ENCODE measurements at places on chromosomes 13 and 19.

DNA sequence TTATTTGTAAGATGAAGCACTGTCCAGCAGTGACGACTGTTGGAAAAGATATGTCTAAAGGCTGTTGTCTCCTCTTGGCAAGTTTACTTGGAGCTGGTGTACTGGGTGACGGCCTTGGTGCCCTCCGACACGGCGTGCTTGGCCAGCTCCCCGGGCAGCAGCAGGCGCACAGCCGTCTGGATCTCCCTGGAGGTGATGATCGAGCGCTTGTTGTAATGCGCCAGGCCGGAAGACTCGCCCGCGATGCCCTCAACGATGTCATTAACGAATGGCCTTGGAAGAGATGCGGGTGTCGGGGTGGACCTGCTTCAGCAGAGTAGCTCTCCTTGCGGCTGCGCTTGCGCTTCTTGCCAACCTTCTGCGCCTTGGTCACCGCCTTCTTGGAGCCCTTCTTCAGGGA is 24.6 kb upstream of the ZDHHC20 start:
- no peak for DNase-seq

- DNase-seq = no peak
Observed at GRCh38 chr13:63463782-63464610, 2048.3 kb upstream of the PCDH20 start.

GRCh38 chr13:91056746-91057145 is 290.7 kb upstream of the MIR17HG start:
- no peak for DNase-seq

DNA sequence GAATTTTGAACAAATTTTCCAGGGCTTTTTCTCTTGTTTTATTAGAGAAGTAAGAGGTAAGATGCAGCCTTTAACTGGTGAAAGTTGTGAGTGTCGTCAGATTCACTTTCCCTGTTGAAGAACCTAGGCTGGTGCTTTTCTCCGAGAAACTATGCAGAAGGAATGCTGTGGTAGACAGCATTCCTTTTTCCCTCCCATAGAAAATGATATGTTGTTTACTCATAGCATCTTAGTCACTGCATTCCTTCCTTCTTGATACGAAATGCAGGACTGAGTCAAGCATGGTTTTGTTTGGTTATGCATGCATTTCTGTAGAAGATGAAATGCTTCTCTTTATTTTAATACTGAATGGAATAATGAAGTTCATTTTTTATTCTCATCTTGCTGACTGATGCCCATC is 3.4 kb downstream of the ITGBL1 start:
- no peak for DNase-seq

DNA sequence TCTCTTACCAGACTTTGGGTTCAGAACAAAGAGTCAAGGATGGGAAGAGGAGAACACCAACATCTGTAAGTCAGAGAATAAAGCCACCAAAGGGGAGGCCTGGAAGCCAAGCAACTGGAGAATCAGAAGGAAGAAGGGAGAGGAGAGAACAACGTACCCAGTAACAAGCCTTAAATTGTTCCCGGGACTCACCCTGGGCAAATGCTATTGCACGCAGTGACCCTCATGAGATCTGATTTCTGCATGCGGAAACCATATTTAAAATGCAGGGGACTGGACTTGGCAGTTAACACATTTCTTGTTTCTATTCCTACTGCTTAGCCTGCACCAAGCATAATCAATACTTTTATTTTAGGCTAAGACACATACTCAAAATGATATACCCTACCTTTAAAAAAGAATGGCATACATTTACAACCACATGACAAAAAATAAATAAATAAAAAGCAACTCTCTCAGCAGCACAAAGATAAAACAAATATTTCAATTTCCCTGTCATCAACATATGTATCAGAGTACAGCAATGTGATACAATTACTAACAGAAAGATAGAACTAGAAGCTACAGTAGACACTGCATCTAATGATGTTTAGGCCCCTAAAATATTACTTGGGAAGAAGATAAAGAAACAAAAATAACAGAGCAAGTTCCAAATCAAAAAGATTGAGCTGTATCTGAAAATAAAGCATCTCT is 414.6 kb downstream of the ITGBL1 start:
- DNase-seq = no peak

- no peak for DNase-seq
Observed at GRCh38 chr13:24627946-24628345, 52.3 kb upstream of the ATP12A start.

DNA sequence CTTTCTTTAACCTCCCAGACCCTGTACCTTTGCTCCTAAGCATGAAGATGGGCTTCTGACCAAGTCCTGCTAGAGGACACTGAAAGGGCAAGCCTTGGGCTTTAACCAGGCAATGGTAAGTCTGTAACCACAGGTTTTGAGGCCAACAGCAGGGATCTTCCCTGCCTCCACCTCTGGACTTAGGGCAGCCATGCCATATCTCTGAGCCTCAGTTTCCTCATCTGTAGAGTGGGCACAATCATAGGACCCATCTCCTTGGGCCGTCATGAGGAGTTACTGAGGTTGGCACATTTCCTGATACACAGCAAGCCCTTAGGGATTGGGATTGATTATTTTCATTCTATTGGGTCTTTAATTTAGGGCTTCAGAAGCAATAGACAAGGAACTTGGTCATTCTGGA is 14.7 kb downstream of the KLK1 start:
- DNase-seq = no peak

GRCh38 chr13:90947976-90948375 is 399.5 kb upstream of the MIR17HG start:
- DNase-seq = no peak

DNA sequence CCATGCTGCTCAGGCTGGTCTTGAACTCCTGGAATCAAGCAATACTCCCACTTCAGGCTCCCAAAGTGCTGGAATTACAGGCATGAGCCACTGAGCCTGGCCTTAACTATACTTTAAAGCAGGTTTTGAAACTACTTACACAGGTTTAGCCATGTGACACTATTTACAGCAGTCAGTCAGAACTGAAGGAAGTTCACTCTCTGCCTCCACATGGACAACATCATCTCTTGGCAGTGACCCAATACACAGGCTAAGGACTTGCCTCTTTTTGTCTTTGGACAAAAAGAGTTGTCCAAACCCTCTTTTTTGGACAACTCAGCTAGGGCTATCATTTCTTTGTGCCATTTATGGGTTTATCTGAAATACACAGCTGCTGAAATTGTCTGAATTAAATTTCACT is 89.0 kb upstream of the CLDN10 start:
- DNase-seq = no peak

- no peak for DNase-seq
Observed at GRCh38 chr19:27647423-27647822, 1565.5 kb downstream of the UQCRFS1 start.

- no peak for DNase-seq
Observed at GRCh38 chr13:30319130-30319529, 11.8 kb upstream of the KATNAL1 start.

DNA sequence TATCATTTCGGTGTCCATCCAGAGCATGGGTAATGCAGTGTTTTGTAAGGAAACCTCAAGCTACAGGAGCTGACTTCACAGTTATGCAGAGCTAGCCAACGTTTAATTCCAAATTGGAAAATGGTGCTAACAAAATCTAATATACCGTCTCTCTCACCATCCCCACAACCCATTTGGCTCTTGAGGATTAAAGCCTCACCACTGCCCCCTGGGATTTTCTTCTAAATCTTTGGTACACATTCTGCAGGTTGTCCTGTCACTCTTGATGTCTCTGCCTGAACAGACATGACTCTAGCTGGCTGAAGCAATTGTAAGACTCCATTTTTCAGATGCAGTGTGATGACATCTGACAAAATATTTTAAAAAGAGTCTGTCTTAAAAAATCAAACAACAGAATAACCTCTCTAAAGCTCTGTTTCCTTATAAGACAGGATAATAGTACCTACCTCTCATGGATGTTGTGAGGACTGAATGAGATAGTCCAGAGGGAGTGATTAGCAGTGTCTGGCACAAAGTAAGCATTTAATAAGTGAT is 451.8 kb downstream of the SUCLA2 start:
- no peak for DNase-seq

DNA sequence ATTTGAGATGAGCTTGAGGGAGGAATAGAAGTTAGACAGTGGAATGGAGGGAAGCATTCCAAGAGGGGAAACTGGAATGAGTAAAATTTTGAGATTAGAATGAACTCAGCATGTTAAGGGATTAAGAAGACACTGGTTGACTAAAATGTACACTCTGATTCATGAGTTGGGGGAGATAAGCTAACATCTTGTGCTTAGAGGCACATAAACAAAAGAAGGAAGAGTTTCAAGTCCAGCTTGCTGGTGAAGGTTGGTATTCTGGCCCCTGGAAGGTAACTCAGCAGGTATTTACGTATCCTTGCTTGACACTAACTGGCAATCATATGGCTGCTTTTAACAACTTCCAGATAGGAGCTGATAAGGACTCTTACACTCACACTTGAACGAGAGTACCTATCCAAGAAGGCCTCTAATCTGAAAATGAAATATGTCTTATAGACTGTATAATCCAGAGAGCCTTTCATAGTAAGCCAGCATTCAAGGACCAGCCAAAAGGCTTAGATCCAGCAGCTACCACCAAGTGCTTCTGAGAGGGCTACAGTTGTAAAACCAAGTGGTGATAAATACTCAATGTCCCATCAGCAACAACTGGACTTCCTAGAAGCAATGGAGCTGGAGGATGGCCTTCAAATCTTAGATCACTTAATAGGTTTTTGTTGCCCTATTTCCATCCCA is 149.7 kb upstream of the SERP2 start:
- DNase-seq = no peak

DNA sequence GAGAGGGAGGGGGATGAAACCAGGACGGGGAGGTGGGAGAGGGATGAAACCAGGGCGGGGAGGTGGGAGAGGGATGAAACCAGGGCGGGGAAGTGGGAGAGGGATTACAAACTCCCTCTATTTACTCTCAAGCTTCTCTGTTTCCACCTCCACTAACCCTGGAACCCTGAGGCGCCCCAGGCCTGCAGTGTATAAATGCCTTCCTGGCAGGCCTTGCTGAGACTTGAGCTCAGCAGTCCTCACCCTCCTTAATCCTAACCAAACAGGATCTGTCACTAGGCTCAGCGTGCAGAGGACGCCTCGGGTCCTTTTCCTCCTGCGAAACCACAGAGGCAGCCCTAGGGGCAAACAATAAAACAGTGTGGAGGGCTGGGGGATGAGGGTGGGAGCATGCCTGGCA is 32.1 kb upstream of the OR1M1 start:
- DNase-seq = no peak

DNA sequence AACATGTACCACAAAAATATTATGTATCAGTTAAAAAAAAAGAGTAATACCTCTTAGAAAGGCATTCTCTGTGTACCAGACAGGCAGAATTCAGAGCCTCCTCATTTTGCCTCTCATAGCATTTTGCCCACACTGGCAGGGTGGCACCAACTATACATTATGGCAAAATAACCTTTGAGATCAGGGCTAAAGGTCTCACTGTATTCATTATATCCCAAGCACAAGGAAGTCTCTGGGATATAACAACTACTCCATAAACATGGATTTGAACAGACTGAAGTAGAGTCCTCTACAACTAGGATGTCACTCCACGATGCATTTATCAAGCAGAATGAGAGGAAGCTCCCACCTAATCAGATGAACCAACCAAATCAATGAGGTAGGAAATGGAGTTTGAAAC is 10.6 kb downstream of the SUCLA2 start:
- DNase-seq = no peak

GRCh38 chr13:109667807-109668291 is 118.5 kb downstream of the IRS2 start:
- DNase-seq = no peak

DNA sequence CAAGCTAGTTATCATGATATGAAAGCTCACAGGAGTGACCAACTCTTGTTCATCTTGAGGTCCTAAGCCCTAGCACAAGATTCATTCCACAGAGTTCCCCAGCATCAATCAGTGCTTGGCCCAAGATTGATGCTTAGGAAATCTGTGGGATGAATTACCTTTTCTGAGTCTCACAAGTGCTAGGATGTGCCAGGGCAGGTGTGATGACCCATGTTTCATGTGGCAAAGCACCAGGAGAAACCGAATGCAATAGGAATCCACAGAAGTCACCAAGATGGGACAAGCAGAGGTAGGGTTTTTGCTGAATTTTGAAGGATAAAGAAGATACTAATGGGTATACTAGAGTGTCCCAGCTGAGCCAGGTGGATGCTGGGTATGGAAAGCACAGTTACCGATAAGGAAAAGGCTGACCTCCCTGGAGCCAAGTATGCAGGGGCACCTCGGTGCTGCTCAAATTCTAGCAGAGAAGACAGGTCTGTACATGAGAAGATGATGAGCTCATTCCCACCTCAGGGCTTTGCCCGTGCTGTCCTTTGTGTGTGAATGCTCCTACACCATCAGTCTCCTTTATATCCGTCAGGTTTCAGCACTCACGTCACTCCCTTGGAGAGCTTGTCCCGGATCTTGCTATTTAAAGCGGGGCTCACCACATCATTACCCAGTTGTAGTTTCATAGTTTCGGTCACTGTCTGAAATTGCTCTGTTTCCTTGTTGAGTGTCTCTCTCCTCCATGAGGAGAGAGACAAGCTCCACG is 168.9 kb upstream of the TSC22D1 start:
- DNase-seq = no peak

- no peak for DNase-seq
Observed at GRCh38 chr19:42356686-42357085, 31.3 kb downstream of the MEGF8 start.

- DNase-seq = no peak
Observed at GRCh38 chr19:49916839-49917733, 11.9 kb upstream of the ATF5 start.

- no peak for DNase-seq
Observed at GRCh38 chr13:31827707-31828106, 88.4 kb downstream of the RXFP2 start.

GRCh38 chr13:30071969-30072817 is 221.8 kb upstream of the UBL3 start:
- DNase-seq = no peak

- no peak for DNase-seq
Observed at GRCh38 chr13:51147732-51148131, 36.7 kb upstream of the C13orf42 start.

DNA sequence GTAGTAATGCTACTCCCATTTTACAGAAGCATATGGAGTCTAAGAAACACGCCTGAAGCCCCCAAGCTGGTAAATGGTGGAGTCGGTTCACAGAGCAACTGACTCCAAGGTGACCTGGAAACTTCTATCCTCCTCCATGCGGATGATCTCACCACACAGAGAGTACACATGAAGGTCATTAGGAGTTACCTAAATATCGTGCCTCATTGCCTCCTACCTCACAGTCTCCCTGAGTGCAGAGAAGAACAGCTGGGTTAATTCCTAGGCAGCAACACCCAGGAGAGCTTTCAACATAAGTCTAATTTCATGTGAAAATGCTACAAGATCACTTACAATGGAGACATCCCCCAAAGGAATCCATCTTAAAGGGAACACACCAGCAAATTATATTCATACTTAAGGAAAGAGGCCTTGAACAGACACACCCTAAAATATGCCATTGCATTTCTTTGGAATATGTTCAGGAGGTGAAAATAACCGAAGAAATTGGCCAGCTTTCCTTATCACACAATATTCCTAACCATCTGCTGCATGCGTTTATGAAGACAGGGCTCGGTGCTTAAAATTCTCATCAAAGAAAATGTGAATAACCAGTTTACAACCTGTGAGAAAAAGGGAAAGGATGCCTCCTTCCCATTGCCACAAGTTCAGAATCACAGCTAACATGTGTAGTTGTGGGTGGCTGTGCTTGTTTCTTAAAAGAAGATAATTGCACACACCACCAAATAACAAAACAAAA is 203.6 kb upstream of the NBEA start:
- no peak for DNase-seq

Data from cortex of kidney (tissue), 1 donor.